ENCODE measurements at places on chromosomes 6 and 20. TPM values are rescaled to one million over a fixed set of nuclear protein-coding genes. Genes with fewer than 3 reads are reported as not detected.
A peak's percentile ranks its signal among the peaks of the same experiment; 100 is the strongest.

The KIAA0408 gene
- 5.8 TPM for polyA plus RNA-seq

The PDE7B gene
- 8.7 TPM for polyA plus RNA-seq

- no peak for DNase-seq
These were observed 94.3 kb downstream of the REV3L start for GRCh38 chr6:111388681-111389080.

DNA sequence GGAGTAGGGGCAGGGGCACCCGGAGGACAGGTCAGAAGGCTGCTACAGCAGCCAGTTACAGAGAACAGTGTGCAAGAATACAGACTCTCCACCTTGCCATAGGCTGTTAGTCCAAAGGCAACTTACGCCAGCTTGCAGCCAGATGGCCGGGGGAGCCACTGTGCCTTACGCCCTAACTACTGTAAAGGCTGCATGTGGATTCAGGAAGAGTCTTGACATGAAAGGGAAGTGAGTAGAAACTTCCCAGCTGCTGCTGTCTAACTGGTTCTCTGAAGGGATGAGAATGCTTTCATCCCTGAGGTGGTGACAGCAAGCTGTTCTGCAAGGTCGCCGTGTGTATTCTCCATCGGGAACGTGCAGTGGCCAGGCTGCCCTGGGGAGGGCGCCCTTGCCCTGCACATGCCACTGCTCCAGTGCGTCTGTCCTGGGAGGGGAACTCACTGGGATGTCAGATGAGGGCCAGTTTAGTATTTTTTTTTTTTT, 46.1 kb downstream of the LYRM4 start:
- peak; percentile 66 for DNase-seq

GRCh38 chr6:167751579-167752115, 75.1 kb upstream of the AFDN start:
- DNase-seq, result no peak

GRCh38 chr20:584161-584970, 25.7 kb downstream of the TCF15 start:
- DNase-seq, result no peak

GRCh38 chr6:135434991-135435390, 62.5 kb downstream of the AHI1 start:
- no peak for DNase-seq

The TP53TG5 gene
- polyA plus RNA-seq, result 0.76 TPM

GRCh38 chr6:47376930-47377329, 67.2 kb upstream of the TNFRSF21 start:
- DNase-seq, result no peak

The PSORS1C1 gene
- 0.14 TPM for polyA plus RNA-seq

The CALHM5 gene
- polyA plus RNA-seq, result 3.3 TPM

DNA sequence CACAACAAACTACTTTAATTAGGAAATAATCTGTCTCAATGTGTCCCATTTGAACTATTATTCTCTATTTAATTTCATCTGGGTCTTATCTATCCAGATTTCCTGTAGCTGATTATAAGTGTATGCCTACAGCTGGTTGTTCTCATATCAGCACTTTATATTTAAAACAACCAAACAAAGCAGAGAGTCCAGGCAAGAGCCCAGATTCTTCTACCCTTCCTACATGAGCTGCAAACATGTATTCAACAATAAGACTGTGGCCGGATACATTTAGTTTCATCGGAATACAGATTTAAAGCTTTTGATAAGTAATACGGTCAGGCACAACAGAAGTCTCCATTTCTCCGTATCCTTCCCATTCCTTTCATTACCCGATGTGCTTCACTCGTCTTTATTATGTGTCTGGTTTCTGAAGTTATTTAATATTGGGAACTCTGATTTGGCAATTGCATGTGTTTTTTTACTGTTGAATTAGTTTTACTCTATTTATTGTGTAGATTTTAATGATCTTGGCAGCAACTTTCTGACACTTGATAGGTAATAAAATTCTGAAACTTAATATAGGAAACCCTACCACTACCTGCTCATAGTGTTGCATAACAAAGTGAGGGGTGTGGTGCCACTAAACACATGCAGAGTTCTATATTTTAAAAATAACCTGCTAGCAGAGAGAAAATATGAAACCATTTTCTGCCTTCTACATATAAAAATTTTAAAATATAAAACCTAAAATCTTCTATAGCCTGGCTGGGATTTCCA, 653.5 kb upstream of the PTCHD4 start:
- DNase-seq, result no peak

DNA sequence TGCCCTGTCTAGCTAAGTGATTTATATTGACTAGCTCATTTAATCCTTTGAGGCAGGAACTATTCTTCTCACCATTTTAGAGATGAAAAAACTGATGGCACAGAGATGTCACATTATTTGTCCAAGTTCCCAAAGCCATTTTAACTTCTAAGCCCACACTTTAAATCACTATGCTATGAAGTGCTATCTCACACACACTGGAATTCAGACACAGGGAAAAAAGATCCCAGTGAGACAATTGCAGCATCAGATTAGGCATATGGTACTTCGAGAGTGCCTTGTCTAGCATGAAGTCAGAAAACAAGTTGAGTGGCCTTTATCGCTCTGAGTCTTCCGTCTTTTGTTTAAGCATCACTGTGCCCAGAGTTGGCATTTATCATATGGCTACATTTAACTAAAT, 54.1 kb upstream of the PDE7B start:
- DNase-seq, result no peak

- DNase-seq, result no peak
These were observed 14.2 kb upstream of the UNC93A start for GRCh38 chr6:167276772-167277533.

The CRISP3 gene
- 0.10 TPM for polyA plus RNA-seq

DNA sequence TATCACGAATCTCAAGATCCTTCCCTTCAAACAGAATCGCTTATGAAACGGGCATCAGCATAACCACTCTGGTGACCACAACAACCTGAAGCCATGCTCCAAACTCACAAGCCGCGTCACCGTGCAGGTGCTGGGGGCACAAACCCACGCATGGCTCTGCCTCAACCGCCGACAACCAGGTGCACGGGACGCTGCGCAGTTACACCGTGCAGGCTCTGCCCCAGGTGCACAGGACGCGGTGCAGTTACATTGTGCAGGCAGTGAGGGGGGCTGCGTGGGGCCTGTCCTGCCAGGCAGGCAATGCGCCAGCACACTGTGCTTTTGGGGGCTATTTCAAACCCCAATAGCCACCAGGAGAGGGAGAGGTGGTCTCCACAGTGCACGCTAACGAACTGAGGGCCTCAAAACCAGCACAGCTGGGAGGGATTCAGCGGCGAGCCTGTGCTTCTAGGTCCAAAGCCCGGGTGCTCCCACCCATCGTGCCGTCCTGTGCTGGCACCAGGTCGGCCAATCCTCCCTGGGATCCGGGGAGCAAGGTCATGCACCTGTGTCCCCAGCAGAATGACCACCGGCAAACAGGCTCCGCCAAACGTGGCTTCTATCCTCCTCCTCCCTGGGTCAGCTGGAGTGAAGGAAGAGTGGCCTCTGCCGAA, 35.8 kb downstream of the ZBTB46 start:
- no peak for DNase-seq

DNA sequence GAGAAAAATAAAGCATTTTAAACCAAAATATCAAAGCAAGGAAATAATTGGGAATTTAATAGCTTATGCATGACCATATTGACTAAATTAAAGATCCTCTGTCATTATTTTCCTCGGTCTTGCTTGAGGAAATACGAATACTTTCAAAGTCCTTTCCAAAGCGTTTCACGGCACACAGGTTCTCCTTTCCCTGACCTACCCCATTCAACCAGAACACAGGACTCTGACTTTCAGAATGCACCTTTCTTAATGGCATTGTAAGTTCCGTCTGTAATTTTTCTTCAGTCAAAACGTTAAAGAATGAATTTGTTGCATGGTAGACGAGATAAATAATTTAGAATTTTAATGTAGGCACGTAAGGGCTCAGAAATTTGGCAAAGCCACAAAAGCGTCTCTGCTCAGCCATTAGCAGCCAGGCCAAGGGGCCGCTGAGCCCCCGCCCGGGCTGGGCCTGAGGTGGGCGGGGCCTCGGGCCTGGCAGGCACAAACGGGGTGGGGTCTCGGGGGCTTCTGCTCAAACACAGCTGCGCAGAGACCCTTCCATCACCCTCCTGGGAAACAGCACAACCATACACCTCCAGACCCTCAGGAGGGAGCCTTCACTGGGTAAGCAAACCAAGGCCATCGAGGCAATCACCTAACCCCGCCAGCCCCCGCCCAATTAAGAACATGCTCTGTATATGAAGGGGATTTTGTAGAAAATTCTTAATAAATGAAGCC, 3.4 kb downstream of the NEDD9 start:
- DNase-seq, result no peak

The FAM83B gene
- polyA plus RNA-seq, result 8.5 TPM

The TASP1 gene
- polyA plus RNA-seq, result 13.8 TPM

GRCh38 chr6:14729129-14729871, 516.6 kb upstream of the JARID2 start:
- no peak for DNase-seq

DNA sequence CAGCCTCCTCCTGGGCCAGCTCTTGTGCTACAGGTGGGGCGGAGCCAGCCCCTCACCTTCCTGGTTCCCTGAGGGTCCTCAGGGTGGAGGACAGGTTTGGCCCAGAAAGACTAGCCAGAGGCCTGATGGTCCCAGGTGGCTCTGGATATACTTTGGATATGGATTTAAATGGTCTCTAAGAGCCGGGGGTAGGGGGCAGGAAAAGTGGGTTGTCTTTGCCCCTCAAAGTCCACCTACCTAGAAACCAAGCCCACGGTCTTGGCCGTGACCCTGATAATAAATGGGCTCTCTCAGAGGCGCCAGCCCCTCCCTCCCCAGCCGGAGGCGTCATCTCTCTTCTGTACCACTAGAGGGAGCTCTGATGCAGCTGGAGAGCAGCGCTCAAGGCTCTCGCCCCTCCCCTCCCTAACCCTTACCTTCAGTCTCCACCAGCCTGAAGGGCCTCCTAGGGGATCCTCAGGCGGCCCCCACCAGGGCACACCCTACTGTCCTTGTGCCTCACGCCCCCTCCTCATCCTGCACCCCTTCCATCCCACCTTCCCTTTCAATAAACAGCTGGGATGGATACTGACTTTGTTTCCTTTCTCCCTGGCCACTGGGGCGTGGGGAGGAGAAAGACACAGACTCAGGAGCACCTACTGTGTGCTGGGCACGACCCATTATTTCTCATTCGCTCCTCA, 7.5 kb downstream of the NRSN2 start:
- DNase-seq, result no peak

The TMEM239 gene
- polyA plus RNA-seq, result not detected

- DNase-seq, result no peak
These were observed 37.9 kb upstream of the FUCA2 start for GRCh38 chr6:143549221-143549948.

DNA sequence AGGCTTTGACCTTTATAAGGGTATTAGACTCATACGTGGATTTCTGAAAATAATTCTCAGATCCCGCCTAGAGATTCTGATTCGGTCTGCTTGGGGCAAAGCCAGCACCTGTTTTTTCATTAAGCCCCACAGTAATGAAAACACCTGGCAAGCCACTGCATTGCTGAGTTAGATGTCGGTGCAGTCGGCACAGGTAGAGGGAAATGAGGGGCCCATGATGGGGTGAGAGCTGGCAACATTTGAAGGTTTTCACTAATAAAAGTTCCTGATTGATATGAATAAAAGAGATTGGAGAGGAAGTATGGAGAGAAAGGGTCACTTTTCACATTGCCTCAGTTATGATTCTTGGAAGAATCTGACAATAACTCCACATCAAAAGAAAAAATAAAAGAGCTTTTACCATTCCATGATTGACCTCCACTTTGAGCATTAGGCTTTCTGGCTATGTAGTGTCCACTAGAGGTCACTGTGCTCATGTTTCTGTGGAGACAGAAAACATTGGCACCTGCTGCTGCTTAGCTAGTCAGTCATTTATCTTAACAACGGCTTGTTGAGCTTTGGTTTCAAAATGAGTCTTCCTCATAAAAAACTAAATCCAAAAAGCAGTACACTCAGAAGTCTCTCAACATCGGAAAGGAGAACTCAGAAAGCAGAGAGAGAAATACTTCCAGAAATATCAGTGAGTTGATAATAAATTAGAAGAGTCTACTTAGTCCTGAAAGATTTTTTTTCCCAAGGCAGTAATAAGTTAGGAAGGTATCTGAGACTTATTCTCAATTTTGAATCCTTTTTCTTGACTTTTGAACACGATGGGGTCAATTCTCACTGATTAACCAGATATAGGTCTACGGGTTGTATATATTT, 53.3 kb upstream of the KLHL31 start:
- DNase-seq, result peak; percentile 53

GRCh38 chr6:159830501-159831372, 30.7 kb downstream of the PNLDC1 start:
- DNase-seq, result no peak

The LIN28B gene
- 0.11 TPM for polyA plus RNA-seq

The PPP1R16B gene
- 7.5 TPM for polyA plus RNA-seq

- no peak for DNase-seq
These were observed 156.1 kb upstream of the SMLR1 start for GRCh38 chr6:130671119-130671518.

DNA sequence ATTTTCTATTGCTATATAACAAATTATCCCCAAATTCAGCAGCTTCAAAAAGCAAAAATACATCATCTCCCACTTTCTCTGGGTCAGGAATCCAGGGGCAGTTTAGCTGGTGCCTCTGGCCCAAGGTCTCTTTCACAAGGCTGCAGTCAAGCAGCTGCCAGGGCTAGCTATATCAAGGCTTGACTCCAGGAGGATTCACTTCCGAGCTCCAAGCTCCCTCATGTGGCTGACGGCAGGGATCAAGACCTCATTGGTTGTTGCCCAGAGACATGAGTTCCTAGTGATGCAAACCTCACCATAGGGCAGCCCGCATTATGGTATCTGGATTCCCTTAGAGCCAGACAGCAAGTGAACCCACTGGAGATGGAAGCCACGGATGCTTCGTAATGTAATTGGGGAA, 1.3 kb upstream of the VNN1 start:
- DNase-seq, result no peak

- DNase-seq, result no peak
These were observed 4.2 kb downstream of the DUSP22 start for GRCh38 chr6:296151-297122.

The PPDPF gene
- 149 TPM for polyA plus RNA-seq

The CCR6 gene
- polyA plus RNA-seq, result not detected

- no peak for DNase-seq
These were observed 350.6 kb upstream of the ZFP64 start for GRCh38 chr20:52542131-52542530.

DNA sequence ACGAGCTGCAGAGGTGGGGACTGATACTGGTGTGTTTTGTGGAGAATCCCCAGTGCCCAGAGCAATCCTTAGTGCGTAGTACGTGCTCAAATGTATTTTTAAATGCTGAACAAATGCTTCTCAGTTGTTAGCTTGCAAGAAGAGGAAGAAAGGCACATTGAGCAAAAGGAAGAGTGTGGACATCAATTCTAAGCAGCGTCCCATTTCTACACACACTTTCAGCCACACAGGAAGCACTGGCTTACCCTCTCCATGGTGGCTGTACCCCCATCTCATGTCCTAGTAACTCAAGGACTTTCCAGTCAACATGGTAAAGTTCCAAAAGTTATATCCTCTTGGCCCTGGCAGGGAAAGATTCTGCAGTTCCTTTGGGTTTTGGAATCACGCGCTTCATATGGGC, 98.8 kb upstream of the NXT1 start:
- no peak for DNase-seq

All from right renal cortex interstitium (tissue), 3 donors.